ENCODE measurements at places on chromosomes 6 and 20.

- no peak for DNase-seq
Observed at GRCh38 chr20:7985916-7986315, 33.6 kb downstream of the TMX4 start.

DNA sequence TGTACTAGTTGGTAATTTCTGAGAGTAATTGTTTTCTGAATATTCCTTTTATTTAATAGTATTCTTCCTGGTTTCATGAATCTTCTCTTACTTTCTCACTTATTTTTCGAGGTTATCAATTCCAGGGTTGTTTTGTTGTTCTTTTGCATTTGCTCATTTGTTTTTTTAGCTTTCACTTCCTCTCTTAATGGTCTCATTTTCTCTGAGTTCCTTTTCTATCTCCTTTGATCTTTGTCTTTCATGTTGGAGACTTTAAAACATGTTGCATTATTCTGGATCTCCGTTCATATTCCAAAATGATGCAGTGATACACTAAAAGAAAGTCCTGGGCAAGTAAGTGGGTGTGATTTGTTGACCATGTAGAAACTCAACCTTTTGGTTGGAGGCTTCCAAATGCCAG is 345.3 kb upstream of the SLC35B3 start:
- DNase-seq, result no peak

- DNase-seq, result no peak
Observed at GRCh38 chr6:167829513-167829912, 2.8 kb downstream of the AFDN start.

- DNase-seq, result no peak
Observed at GRCh38 chr6:117423754-117424153, 2.0 kb downstream of the ROS1 start.

DNA sequence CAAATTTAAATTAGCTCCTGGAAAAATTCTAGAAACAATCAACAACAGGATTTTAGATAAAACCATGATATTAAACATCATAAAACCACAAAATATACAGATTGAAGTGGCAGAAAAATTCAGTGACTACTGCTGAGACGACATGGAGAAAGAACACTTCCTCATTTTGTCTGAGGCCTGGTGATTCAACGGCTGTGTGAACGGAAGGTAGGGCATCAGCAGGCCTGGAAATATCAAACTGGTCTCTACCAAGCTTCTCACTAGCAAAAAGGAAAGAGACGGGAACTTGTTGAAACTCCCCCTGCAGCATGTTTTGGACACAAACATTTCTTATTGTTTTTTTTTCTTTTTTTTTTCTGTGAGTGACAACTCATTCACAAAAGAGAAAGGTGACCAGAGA is 58.0 kb upstream of the AHI1 start:
- no peak for DNase-seq

- DNase-seq, result no peak
Observed at GRCh38 chr20:57459278-57459677, 65.7 kb downstream of the CTCFL start.
